Stimulated activated CD8-positive, alpha-beta memory T cell treated with anti-CD3 and anti-CD28 coated beads, Interleukin-2, amount 100 ng/mL, for 48 hours (primary cell): ENCODE measurements at places on chromosomes 16 and 17.
A peak's percentile ranks its signal among the peaks of the same experiment; 100 is the strongest.

GRCh38 chr17:51132964-51133319 lies 12.3 kb upstream of the SPAG9 start:
- no peak for DNase-seq

DNA sequence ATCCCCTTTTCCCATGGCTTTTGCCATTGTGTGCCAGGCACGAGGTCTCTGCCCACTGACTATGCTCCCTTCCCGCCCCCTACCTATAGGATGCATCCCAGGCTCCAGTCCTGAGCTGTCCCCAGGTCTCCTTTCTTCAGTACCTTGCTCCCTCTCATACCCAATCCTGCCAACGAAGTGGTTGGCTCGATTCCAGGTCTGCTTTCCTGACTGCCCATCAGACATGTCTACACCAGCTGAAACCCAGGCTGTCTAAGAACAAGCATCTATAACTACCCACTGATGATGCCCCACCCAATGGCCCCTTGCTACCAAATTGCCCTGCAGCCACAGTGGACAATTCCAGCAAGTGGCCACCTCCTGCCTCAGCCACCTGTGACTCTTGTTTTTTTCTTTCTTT lies 479.1 kb downstream of the SOX9 start:
- DNase-seq, result no peak

- no peak for DNase-seq
Observed at GRCh38 chr16:4314532-4315185, 1.2 kb upstream of the GLIS2 start.

- DNase-seq, result no peak
Observed at GRCh38 chr16:70496513-70496912, 26.8 kb downstream of the COG4 start.

GRCh38 chr16:77946823-77947222 lies 75.5 kb upstream of the CLEC3A start:
- no peak for DNase-seq

DNA sequence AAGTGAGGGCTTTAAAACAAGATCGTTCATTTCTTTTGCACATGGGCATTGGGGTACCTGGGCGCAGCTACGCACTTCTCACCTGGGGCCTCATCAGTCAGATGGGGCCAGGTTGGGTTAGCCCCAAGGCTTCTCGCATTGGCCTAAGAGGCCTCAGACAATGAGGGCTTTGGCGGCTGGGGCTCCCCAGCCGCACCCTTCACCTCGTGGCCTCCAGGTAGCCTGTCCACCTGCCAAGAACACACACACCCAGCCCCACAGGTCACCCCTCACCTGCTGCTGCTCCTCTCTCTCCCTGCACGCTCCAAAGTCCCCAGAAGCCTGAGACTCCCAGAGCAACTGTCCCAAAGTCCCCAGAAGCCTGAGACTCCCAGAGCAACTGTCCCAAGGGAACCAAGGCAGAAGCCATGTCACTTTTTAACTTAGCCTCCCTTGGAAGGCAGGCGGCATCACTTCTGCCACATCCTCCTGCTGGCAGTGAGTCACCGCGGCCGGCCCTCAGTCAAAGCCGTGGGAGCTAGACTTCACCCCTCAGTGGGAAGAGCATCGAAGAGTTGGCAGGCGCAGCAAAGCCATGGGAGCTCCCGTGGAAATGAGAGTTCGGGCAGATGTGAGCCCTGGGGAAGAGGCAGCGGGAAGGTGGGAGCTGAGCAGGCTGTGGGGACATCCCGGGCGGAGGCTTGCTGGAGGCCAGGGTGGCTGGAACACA lies 78.9 kb upstream of the PLCG2 start:
- DNase-seq, result no peak

DNA sequence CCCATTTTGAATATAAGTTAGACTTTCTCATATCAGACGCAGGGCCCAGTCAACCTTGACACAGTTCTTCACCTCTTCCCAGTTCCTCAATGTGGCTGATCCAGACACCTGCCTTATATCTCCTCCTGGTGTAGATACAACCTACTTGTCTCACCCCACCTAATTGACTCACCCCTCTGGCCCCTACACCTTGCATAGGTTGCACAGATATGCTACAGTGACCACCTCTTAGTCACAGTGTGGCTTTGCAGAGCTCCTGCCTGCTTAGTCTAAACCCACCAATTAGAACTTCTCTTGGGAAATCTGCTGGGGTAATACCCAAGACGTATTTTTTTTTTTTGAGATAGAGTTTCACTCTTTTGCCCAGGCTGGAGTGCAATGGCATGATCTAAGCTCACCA lies 16.8 kb downstream of the CHP2 start:
- no peak for DNase-seq

DNA sequence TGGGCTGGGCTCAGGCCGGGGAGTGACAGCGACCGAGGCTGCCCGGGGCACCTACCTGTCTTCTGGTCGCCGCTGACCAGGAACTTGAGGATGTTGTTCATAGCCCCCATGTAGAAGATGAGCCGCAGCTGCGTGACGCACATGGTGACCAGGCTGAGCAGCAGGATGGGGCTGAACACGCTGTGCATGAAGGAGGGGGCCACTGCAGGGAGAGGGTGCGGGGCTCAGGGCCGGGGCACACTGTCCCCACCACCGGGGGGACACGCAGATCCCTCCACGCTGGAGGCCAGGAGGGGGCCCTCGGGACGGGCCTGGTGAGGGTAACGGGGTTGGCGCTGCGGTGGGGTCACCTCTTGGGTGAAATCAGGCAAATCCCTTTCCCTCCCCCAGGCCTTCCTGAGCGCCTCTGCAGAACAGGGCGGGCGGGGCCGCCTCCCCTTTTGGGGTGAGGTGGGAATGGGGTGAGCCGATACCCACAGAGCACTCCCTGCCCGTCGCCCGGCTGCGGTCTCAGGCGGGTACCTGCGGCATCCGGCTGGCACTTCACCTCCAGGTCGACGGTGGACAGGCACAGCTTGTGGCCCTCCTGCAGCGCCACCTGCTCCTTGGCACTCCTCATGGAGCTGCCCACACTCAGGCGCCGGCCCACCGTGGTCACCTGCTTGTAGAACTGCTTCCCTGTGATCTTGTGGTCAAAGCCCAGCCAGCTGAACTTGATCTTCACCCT lies 28.3 kb upstream of the PITPNA start:
- DNase-seq, result no peak

DNA sequence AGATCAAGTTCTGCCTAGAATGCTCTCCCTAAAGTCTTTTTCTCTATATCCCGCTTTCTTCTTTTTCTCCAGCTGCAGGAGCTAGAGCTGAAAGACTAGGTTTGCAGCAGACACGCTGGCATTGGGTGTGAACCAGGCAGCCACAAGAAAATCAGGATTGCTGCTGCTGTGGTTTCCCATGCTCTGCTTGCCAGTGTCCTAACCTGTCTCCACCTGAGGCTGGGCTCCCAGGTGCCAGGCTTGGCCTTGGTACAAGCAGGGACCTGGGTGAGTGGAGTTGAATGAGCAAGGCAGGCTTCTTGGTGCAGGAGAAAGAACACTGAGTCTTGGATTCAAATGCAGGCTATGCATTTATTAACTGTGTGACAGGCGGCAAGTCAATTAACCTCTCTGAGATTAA lies 440.3 kb upstream of the MAF start:
- no peak for DNase-seq

GRCh38 chr17:58763263-58763662 lies 7.6 kb downstream of the PPM1E start:
- no peak for DNase-seq

- no peak for DNase-seq
Observed at GRCh38 chr17:42346481-42346880, 41.8 kb downstream of the STAT3 start.

DNA sequence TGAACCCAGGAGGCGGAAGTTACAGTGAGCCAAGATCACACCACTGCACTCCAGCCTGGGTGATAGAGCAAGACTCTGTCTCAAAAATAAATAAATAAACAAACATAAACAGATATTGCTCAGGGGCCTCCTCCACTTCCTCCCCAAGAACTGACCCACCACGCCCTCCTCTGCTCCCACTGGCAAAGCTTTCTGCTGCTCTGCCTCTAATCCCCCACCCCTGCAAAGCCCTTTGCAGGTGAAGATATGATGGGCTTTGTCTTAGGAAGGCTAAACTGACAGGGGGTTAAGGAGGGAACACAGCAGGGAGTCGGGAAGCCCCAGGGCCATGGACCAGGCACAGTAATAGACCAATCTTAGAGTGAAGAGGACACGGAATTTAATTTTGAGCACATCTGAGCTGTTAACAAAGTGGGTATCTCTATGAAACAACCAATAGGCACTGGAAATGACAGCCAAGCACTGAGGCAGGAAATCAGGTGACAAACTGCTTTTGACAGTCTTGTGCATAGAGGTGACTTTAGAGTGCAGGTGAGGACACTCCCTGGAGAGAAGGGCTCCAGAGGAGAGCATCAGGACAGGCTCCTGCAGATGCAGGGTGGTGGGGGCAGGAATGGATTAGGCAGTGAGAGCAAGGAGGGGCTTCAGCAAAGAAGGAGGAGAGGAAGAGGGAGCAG lies 6.4 kb upstream of the CD300LD start:
- no peak for DNase-seq

- DNase-seq, result no peak
Observed at GRCh38 chr16:82405736-82406135, 221.0 kb upstream of the CDH13 start.

DNA sequence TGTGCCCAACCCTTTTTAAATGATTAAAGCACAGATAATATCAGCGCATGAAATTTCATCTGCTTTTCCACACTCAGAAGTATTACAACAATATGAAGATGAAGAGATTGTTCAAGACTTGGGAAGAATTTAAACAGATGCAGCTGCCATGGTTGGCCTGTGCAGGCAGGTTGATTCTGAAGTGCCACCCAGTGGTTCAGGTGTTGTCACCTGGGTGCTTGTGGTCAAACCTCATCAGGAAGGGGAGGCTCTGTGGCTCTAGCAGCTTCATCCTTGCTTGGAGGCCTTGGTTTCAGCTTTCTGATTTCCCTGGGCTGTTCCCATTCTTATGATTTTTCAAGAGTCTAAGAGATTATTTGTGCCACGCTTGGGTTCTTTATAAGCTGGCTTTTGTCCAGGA lies 22.2 kb upstream of the CLEC18C start:
- no peak for DNase-seq

DNA sequence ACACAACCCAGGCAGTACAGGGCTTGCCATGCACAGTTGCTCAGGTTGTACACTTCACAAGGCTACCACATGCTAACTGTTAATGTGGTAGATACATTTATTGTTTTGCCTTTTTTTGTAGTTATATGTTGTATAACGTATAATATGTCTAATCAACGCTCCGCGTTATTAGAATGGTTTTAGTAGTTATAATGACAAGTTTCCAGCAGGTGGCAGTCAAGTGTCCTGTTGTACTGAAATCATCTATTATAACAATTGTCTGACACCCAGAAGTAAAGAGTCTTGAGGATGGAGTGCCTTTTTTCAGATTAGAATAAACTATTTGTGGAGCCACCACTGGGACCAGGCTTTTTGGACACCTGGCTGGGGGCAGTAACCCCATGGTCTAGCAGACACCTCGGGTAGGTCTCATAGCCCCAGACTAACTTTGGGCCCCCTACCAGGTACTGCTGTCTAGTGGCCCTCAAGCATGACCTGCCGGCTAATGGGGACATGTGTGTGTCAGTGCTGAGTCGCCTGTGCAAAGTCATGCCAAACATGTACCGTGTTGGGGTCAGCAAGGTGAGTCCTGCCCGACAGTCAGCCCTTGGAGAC lies 32.8 kb downstream of the MYO15A start:
- DNase-seq, result no peak

- no peak for DNase-seq
Observed at GRCh38 chr17:82866590-82867191, 26.9 kb upstream of the ZNF750 start.

DNA sequence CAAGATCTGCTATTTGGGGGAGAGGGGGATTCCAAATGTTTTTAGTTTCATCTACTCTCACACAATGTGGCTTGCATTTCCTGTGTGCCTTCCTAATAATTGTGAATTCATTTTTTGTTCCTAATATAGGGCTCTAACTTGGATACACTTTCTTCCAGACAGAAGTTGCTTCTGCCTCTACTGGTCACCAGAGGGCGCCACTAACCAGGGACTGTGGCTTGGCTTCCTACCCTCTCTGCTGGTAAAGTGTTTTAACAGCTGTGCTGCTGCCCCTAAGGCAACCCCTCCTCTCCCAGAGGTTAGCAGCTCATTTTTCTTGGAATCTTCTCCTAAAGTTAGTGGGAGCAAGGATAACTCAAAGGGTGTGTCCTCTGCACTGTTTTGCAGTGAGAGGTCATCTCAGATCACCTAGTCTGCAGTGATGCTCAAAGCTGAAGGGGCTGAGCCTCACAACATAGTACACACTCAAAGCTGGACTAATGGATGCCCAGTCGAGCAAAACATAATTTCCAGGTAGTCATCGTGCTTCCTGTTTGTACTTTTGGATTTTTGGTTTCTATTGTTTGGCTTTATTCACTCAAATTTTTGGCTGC lies 5.0 kb upstream of the PRSS54 start:
- DNase-seq, result peak; percentile 1

DNA sequence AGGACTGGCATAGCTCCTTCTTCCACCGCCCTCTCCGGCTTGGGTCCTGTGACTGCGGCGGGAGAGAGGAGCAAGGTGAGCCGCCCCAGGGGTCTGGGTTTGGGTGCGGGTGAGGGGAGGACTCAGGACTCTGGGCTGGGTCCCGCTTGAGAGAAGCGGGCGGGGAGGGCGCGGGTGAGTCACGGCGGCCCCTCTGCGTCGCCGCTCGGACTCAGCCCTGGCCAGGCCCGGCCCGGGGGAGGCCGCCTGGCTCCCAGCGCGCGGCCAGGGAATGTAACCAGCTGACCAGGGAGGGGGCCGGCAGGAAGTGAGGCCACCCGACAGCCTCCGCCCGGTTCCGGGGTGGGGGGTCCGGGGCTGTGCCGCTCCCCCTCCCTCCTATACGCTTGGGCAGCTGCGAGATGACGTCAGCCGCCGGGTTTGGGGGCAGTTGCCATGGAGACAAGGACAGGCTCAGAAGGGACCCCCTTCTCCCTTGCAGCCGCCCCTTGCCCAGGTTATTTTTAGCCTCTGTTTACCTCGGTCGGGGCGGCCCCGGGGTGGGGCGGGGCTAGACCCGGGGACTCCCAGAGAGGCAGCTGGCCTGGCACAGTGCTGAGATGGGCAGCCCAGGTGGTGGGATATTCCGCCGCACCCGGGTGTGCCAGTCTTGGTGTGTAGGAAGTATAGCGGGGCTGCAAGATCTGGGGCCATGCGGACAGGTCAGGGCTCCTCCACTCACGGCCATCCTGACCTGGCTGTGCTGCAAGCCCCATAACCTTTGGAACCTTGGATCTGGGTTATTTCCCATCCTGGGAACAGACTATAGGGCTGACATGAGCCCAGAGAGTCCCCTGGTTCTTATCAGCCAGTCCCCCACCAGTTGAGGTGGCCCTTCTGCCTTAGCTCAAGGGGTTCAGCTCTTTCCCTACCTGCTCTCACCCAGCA lies 1.6 kb downstream of the RIPOR1 start:
- no peak for DNase-seq

DNA sequence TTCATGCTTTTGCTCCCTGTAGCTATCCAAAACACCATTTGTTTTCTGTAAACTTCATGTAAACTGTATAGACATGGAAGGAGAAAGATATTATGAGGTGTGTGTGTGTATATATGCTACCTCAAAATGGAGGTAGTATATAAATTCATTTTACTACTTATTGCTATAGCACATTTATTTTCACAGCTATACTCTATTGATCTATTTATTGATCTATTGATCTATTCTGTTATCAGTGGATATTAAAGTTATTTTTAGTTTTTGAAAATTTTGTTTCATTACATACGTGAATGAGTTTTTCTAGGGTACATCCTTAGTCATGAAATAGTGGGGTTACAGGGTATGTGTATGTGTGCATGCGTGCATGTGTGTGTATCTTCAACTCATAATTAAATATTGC lies 15.5 kb downstream of the ZNRF1 start:
- no peak for DNase-seq
